ENCODE measurements at places on chromosomes 2 and 18. TPM values are rescaled to one million over a fixed set of nuclear protein-coding genes. Genes with fewer than 3 reads are reported as not detected.

- H3K36me3 ChIP-seq, result no peaks in the 10 kb centered on the region
- DNase-seq, result no peak
- no peak overlapping the region for H3K4me3 ChIP-seq
- H3K27ac ChIP-seq, result no peak overlapping the region
- H3K4me1 ChIP-seq, result no peaks in the 10 kb centered on the region
- H3K27me3 ChIP-seq, result no peaks in the 10 kb centered on the region
These were observed 169.5 kb downstream of the NOL4 start for GRCh38 chr18:34055227-34055626.

DNA sequence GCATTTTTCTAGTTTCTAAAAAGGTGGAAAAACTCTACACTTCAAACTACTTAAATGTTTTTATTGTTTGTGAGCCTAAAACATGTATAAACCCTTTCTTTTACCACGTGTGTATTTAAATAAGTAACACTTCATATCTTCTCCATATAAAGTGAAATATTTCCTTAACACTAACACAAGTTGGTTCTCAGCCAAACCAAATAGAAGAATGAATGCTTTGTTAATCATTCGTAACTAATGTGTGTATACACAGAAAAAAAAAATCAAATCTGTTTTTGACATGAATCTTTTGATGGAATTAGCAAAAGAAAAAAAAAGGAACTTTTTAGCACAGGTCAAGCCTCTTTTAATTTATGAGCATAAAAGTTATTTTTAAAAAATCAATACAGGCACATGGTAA is 89.3 kb downstream of the EHBP1 start:
- no peak overlapping the region for H3K4me3 ChIP-seq
- DNase-seq, result no peak
- no peaks in the 10 kb centered on the region for H3K27me3 ChIP-seq
- no peaks in the 10 kb centered on the region for H3K36me3 ChIP-seq

DNA sequence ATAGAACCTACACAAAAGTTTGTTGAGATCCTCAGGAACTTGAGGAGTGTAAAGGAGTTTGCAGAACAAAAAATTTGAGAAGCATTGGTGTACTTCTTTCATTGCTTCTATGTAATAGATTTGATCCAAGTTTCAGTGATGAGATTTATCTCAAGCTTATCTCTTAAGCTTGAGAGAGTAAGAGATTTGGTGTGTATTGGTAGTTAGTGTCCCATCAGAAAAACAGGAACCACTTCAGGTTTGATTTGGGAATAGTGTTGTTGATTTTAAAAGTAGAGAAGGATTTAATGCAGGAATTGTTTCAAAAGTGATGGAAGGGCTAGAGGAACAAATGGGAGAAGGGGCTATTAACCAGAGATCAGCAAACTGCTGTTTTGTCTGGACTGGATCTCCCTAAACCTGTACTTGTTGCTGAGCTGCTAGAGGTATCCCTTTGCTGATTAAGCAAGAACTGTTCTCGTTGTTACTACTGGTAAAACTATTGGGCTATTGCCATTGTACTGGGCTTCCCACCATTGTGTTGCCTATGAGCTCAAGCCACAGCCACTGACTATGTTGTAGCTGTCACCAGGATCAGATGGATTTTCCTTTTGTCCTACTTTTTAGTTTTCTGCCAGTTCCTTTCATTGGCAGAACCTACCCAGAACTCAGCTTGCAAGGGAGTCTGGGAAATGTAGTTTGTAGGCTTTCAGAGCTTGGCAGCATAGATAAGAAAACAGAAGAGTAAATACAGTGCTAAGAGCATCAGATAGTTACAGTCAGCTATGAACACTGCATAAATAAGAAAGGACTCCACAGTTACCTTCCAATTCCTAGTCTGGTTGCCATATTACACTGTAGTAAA is 39.3 kb downstream of the RAB10 start:
- peaks cover 3% of the 10 kb centered on the region for H3K4me1 ChIP-seq
- DNase-seq, result no peak
- H3K27ac ChIP-seq, result no peak overlapping the region
- H3K27me3 ChIP-seq, result no peaks in the 10 kb centered on the region
- H3K36me3 ChIP-seq, result no peaks in the 10 kb centered on the region
- no peak overlapping the region for H3K4me3 ChIP-seq

The LRRC30 gene
- total RNA-seq, result not detected

The RTP5 gene
- total RNA-seq, result not detected

Data from aorta (tissue), 5 donors.